Dorsolateral prefrontal cortex (tissue), 122 donors: ENCODE measurements at places on chromosomes 12 and 14.

- peak; percentile 72 for DNase-seq
Measured at GRCh38 chr14:68627868-68628604, 164.8 kb downstream of the ZFP36L1 start.

GRCh38 chr14:49173765-49174373 lies 412.3 kb downstream of the RPS29 start:
- DNase-seq, result no peak

DNA sequence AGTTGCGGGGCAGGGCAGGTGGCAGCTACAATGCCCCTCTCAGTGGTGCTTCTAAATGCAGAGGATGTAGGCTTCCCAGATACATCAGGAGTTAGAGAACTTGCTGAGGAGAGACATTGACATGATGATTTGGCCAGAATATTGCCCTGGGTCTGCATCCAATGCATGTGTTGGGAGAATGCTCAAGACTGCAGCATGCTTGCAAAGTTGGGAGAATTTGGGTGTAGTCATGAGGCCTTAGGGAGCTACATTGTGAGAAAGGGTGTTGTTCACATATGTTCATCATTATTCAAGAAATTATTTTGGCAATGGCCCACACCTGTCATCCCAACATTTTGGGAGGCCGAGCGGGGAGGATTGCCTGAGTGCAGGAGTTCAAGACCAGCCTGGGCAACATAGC lies 149.9 kb downstream of the SAMD4A start:
- DNase-seq, result no peak

GRCh38 chr12:1592444-1593173 lies 1.8 kb downstream of the FBXL14 start:
- DNase-seq, result peak; percentile 47

GRCh38 chr12:57112492-57113294 lies 1.5 kb upstream of the STAT6 start:
- peak; percentile 78 for DNase-seq

DNA sequence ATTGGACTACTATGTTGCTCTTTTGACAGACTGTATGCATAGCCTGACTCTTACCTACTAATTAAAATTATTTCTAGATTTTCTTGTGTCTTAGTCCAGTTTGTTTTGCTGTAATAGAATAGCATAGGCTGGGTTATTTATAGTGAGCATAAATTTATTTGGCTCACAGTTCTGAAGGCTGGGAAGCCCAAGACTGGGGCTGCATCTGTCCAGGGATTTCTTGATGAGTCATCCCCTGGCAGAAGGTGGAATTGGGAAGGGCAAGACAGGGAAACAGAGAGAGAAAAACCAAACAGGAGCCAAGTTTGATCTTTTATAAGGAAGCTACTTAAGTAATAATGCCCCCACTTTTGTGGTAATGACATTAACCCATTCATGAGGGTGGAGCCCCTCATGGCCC lies 759.2 kb upstream of the LRFN5 start:
- no peak for DNase-seq

DNA sequence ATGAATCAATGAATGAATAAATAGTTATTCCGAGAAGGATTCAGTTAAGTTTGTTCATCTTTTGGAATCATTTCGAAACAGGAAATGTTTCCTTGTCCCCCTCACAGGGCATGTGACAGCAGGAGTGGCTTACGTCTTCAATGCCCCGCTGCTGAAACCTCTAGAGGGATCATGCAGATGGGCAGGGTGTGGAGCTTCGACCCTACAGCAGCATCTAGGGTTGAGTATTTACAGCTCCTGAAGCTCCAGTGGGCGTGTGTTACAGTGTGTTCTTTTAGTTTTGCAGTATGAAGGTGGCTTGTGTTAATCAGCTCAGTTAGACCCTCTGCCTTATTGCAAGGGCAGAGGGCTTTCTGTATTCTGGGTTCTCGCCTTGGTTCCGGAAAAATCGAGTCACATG lies 2.6 kb downstream of the NAV3 start:
- no peak for DNase-seq

DNA sequence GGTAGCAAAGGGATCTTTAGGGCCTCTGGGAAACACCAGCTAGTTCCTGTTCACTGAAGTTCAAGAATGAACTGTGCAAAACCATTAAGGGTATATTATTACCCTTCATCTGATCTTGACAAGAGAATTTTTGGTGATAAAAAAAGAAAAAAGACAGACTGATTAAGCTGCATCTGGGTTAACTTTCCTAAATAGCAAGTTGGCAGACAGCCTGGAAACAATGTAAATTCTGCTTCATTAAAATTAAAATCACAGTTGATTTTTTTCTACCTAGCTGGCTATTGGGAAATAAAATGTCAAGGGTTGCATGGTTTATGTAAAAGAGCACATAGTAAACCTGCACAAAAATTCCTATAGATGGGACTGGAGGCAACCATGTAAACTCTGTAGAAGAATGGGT lies 126.6 kb upstream of the PRKD1 start:
- no peak for DNase-seq

- DNase-seq, result no peak
Measured at GRCh38 chr12:55719371-55719770, 822 bp upstream of the RDH5 start.

GRCh38 chr12:42260518-42260917 lies 22.5 kb upstream of the YAF2 start:
- no peak for DNase-seq

DNA sequence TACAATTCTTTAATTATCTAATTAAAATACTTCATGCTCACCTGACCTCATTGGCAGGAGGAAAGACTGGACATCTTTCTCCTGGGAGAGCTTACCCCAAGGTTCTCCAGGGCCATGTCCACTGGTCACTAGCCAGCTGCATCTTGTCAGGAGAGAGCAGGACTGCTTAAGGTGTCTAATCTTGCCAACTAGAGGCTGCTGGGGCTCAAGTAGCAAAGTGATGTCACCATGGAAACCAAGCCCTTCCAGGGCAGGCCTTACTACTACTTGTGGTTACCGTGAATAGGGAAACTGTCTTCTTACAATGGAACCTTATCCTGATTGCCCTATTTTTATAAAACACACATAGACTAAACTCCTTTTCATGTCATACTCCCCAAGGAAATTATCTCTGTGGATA lies 376.4 kb downstream of the SNAPC1 start:
- no peak for DNase-seq

GRCh38 chr12:99039367-99040120 lies 394.5 kb downstream of the APAF1 start:
- no peak for DNase-seq

DNA sequence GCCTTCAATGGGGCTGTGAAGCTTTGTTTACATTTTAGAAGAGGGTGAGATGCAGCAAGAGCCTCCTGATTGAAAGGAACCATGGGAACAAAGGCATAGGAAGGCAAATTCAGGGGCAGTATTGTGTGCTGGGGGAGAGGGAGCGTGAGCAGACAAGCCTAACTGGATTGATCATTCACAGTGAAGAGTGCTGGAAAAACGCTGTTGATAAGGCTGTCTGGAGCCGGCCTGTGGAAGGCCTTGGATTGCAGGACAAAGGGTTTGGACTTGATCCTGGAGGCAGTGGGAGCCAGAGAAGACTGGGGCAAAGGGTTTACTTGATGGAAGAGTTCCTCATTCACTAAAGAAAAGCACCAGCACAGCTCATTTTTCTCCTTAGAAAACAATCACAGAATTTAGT lies 160.5 kb downstream of the PAH start:
- no peak for DNase-seq

- DNase-seq, result no peak
Measured at GRCh38 chr12:44835641-44836379, 40.3 kb downstream of the NELL2 start.

DNA sequence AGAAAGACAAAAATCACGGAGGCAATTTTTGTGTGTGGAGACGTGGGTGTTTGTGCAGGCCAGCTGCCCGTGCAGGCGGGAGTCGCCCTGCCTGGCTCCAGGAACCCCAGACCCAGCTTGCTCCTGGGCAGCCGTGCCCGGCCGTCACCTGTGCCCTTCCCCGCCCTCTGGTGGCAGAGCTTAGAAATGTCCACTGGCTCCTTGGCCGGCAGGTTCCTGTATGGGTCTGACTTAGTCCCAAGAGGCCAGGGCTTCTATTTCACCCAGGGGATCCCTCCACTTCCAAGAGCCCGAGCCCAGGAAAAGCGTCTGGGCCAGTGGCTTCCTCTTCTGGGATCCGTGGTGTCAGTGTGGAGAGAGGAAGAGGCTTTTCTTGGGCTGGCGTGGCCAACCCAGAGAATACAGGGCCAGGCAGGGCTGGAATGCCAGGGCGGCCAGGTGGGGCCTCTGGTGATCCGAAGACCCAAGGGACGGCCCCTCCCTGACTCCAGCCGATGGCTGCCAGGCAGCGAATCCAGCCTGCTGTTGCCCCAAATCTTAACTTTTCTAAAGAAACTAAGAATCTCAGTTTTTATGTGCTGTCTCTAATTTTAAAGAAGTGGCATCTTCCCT lies 120.9 kb downstream of the TMEM132C start:
- DNase-seq, result peak; percentile 60

- no peak for DNase-seq
Measured at GRCh38 chr14:65846196-65846868, 433.8 kb downstream of the FUT8 start.

- no peak for DNase-seq
Measured at GRCh38 chr12:121806009-121806545, 2.3 kb downstream of the SETD1B start.

GRCh38 chr12:4714879-4715278 lies 5.3 kb upstream of the GALNT8 start:
- DNase-seq, result no peak

- DNase-seq, result peak; percentile 28
Measured at GRCh38 chr12:67649570-67650387, 1.2 kb downstream of the DYRK2 start.

DNA sequence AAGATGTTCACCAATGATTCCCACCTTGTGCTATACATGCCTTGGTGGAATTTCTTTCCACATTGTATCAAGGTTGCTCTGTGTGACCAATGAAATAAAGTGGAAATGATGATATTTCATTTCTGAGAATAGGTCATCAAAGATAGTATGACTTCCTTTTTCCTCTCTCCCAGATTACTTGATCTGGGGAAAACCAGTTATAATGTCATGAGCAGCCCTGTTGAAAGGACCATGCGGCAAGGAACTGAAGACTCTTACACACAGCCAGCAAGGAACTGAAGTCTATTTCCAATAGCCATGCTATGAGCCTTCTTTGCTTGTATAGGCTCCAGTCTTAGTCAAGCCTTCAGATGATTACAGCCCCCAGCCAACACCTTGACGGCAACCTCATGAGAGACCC lies 11.7 kb downstream of the KLRD1 start:
- no peak for DNase-seq

GRCh38 chr14:72845683-72846082 lies 48.2 kb downstream of the DPF3 start:
- DNase-seq, result no peak

- DNase-seq, result no peak
Measured at GRCh38 chr12:26058818-26059217, 66.0 kb downstream of the BHLHE41 start.

DNA sequence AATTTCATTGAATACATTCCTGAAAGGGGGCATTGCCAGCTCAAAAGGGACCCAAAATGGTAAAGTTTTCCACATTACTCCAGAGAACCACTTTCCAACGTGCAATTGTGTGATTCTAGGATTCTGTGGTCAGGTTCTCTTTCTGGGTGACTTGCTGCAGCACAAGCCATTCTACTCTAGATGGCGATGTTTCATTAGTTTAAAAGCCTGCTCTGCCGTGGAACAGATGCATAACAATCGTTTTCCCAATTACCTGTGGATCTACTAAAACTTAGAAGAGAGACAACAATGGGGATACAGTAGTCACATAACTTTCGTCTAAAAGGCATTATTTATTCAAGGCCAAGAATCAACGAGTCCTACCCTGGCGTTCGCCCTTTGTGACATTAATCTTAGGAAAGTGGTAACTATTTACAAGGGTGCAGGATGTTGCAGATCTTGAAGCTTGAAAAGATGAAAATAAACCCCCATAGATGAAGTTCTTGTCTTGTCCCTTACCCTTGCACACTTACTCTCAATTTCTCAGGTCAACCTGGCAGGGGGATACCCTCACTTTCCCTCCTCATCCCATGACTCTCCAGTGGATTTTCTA lies 400.9 kb downstream of the SNAPC1 start:
- no peak for DNase-seq

- no peak for DNase-seq
Measured at GRCh38 chr12:52673713-52674432, 6.3 kb downstream of the KRT1 start.

- peak; percentile 7 for DNase-seq
Measured at GRCh38 chr12:123278101-123278627, 6.5 kb upstream of the CDK2AP1 start.

GRCh38 chr12:65778258-65779090 lies 45.8 kb upstream of the HMGA2 start:
- no peak for DNase-seq

- DNase-seq, result no peak
Measured at GRCh38 chr14:63387711-63388110, 69.0 kb upstream of the GPHB5 start.

DNA sequence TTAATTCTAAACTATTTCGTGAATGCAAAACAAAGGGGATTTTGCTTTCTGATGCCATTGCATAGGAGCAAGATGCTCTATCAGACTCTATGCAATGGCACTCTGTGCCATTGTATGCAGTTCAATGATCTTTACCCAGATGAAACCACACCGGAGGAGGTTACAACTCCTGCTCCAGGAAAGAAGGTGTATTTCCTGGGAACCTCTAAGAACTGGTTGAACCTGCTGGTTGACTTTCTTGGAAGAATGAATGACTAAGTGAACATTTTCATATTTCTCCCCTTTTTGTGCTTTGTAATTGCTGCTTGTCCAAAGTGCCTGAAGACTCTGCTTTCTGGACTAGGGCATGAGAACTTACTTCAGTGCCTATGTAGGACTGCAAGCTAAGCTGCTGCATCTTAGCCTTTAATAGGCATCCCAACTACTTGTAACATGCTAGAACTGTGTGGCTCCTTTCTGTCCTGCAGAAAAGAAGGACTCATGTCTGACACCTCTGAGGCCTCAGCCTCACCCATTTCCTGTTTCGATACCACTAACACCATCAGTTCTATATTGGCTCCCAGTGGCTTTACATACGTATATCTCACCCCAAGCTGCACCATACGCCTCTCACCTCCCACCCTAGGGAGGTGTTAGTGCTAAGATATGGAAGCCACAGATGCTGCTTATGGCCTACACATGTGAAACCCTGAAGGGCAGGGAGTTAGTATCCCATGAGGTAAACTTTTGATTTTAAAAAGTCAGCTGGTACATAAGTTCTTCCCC lies 193.5 kb upstream of the CNOT2 start:
- DNase-seq, result no peak

DNA sequence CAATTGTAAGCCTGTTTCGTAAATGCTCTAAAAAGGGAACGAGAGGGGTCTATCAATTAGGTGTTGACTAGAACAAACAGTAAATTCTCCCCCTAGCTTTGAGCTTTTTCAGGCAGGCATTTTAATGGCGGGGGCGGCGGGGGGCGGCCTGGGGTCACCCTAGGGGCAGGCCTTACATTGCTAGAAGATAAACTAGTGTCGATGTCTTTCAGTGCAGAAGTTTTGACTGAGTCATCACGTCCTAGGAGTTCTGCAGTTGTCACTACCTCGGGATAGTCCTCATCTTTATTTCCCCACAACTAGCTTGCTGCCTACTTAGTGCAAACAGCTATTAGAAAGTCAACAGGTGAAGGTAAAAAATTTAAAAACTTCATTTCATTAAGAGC lies 1.6 kb downstream of the ATP6V1D start:
- DNase-seq, result no peak

GRCh38 chr12:2403221-2403976 lies 350.6 kb downstream of the CACNA1C start:
- no peak for DNase-seq

GRCh38 chr14:59511916-59512575 lies 27.7 kb downstream of the JKAMP start:
- no peak for DNase-seq

GRCh38 chr14:68223631-68224030 lies 404.1 kb downstream of the RAD51B start:
- no peak for DNase-seq
